ENCODE measurements at places on chromosomes 11 and 22.

- no peak for DNase-seq
Observed at GRCh38 chr11:28981381-28981780, 873.2 kb downstream of the METTL15 start.

- DNase-seq = peak; percentile 59
Observed at GRCh38 chr22:20156611-20157429, 6.0 kb upstream of the CCDC188 start.

DNA sequence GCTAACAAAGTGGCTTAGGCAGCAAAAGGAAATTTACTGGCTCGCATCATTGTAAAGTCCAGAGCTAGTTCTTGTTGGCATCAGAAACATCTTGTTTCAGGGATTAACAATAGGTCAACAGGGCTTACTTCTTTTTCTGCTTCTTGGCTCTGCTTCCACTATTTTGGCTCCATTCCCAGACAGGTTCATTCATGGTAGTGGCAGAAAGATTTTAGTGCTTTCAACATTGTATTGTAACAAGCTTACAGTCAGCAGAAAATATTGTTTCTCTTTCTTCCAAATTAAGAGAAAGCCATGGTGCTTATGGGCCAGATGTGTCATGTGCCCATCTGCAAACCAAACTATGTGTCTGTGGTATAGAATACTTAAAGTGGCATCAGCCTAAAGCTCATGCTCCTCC lies 315.6 kb downstream of the RAB38 start:
- DNase-seq = no peak

DNA sequence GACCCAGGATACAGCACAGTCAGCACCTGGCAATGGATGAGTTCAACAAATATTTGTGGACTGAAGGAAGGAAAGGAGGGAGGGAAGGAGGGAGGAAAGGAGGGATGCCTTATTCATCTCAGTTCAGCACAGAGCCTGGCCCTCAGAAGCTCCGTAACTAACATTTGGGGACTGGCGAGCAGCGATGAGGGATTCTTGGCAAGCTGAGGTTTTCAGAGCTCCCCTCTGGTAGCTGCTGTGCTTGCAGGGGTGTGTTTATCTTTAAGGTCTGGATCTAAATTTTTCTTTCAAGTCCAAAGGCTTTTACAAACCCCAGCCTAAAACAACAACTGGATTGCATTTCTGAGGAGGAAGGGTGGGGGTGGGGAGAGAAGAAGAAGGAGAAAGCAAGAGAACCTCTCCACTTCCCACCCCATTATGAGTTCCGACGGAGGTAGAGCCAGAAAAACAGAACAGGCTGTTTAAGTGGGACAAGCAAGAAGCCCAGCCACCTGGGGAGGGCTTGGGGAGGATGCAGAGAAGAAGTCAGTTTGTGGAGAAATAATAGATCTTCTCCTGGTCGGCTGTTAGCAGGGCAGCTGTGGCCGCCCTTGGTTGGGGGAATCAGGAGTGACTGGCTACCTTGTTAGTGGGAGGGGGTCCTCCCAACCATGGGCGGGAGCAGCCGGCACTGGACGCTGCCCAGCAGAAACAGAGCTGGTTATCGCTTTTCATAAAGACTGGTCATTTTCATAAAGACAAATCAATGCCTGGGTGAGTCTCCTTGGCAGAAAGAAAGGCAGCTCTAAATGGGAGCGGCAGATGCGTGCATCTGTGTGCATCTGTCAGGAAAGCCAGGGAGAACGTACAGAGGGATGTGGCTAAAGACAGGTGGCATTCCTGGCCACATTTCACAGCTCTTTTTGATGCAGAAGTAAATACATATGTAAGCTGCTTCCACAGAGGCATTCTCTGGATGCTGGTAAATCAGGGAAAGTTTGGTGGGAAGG lies 78.0 kb downstream of the TSPAN18 start:
- no peak for DNase-seq

- DNase-seq = no peak
Observed at GRCh38 chr22:37416389-37416788, 10.9 kb downstream of the ELFN2 start.

Measured in NCI-H2081 (cell line).